Omental fat pad (tissue), 4 donors: ENCODE measurements at places on chromosomes 5 and 9. TPM values are rescaled to one million over a fixed set of nuclear protein-coding genes. Genes with fewer than 3 reads are reported as not detected.

PCDHGA11 gene
- total RNA-seq = 3.1 TPM

BTNL3 gene
- total RNA-seq = not detected

SLC25A2 gene
- total RNA-seq = 0.46 TPM

ZNF366 gene
- 10.2 TPM for total RNA-seq

IFNA13 gene
- total RNA-seq = not detected

KIF4B gene
- total RNA-seq = not detected

RALGPS1 gene
- total RNA-seq = 15.3 TPM

DNA sequence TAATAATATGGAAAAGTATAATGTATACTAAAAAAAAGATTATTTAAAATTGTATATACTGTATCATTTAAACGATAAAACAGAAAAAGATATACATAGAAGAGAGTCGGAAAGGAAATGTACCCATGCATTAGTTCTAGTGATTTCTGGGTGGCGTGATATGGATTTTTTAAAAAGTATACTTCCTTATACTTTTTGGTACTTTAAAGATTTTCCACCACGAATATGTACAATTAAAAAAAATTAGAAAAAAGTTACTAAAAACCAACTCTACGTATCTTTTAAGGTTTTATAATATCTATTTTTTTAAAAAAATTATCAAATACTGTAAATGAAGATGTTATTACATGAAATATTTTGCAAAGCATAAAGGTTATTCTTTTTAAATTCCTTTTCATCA is 12.3 kb downstream of the PHF19 start:
- no peak for DNase-seq

DNA sequence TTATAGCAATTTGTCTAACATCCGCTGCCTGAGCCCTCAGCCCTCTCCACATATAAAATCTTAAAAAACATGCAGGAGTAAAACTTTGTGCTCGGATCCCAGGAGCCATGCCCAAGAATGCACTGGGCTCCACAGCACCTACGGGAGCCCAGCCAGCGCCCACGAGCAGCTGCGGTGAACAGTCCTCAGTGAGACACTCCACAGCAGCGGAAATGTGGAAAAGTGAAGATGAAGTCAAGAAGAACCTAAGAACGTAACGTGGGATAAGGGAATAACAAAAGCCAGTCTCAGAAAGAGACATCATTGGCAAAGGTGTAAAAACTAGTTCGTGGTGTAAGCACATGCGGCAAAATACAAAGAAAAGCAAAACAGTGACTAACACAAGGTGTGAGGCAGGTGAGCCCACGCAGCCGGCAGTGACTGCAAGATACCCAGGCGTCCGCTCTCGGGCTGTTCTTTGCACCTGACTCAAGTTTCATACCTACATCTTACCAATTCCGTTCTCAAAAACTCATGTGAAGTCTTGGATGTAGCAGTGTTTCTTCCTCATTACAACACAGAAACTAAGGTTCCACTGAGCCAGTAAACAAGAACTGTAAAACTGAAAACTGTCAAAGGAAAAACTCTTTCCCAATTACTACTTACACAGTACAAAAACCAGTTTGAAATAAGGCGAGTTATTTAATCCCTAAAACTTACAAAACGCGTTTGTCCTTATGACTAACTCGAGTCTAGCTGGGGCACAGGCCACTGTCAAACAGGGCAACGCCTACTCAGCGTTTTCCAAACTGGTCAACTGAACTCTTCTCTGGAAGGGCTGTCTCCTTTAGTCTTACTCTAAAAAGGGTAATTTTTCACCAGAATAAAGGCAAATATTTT is 1.7 kb downstream of the CAMSAP1 start:
- DNase-seq = no peak

DNA sequence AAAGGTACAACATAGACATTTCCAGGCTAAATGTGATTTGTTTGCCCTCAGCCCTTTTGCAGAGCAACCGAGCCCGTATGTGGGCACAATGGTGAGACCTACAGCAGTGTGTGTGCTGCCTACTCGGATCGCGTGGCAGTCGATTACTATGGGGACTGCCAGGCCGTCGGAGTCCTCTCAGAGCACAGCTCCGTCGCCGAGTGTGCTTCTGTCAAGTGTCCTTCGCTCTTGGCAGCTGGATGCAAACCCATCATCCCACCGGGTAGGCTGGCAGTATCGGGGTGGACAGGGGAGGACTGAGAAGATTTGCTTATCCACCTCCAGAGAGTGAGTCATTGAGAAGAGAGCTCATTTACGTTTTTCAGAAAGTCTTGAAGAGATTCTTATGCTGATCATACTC is 17.8 kb upstream of the GLIPR2 start:
- DNase-seq = no peak

DNA sequence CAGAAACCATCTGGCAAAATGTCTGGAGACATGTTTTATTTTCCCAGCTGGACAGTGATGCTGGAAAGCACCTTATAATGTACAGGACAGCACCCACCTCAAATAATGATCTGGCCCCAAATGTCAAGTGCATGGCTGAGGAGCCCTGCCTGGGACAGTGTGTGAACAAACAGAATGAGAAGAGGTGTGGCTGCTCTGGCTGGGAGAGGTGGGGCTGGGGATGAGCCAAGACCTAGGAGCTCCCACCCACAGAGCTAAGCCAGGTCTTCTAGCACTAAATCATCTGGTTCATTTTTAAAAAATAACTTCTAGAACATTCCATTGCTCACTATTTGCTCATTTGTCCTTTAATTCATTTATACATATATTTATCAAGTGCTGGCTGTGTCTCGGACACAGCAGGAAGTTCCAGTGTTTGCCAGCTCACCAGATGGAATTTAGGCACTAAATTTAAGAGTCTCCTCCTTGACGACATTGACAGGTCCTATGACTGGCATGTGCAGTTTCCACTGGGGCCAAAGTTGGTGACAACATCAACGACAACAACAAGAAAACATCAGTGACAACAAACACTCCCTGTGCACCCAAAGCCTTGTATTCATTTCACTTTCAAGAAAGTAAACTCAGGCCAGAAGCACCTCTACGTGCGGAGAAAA is 59.1 kb downstream of the GTF3C4 start:
- DNase-seq = no peak

- no peak for DNase-seq
These were observed 708.6 kb upstream of the ZNF608 start for GRCh38 chr5:125455041-125455440.

- no peak for DNase-seq
These were observed 54.2 kb downstream of the PRELID2 start for GRCh38 chr5:145780982-145781381.

DNA sequence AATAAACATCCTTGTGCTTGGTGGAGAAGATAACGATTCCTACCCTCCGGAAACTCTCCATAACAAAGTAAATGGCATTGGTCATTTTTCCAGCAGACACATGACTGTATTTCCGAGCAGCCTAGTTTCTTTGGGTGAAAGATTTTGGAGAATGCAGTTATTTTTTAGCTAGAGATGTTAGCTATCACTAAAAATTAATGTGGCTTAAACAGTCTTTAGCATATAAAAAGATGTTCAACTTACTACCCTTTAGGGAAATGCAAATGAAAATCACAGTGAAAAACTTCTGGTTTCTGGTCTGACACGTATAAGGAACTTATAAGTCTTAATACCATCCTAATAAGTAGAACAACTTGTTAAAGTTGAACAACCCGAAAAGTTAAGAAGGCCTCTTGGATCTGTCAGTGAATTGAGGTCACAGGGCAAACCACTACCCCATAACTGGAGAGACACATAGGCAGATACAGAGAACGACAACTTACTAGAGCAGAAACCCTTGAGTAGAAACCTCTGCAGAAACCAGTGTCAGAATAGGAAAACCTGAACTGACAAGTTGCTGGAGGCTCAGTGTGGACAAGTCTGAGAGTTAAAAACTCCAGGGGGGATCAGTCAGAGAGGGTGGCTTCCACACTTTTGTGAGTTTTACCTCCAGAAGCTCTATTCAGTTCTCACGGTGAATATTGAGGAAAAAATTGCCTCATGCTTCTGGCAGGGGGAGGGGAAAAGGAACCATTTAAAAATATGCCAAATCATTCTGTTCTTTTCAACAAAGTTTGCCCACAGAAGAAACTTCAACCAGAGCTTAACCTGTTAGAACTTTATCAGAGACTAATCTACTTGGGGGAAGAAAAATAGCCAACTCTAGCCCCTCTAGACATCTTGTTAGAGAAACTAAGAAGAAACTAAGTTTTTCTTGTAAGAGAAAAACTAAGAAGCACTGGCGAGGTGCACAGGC is 325.2 kb upstream of the RPS23 start:
- no peak for DNase-seq

GRCh38 chr5:8884029-8884428 is 661.8 kb downstream of the SEMA5A start:
- DNase-seq = no peak

GRCh38 chr5:9409413-9409960 is 136.4 kb downstream of the SEMA5A start:
- DNase-seq = no peak

DNA sequence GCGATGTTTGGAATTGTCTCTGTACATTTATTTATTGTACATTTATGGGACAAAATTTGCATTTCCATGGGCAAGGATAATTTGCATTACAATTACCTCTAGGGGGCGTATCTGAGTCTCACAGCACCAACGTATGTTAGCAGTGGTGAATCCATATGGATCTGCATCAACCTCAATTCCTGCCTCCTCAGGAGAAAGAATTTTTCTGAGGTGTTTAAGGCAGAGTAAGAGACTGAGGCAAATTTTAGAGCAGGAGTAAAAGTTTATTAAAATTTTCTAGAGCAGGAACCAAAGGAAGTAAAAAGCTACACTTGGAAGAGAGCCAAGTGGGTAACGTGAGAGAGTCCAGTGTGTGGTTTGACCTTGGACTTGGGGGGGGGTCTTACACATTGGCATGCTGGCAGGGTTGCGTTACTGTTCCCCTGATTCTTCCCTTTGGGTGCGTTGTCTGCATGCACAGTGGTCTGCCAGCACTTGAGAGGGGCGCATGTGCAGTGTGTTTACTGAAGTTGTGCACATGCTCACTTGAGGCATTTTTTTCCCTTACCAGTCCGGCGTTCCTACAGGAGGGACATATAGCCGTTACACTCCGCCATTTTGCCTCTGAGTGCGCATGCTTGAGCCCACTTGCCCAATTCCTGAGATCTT is 21.0 kb upstream of the RAB14 start:
- DNase-seq = no peak

DNA sequence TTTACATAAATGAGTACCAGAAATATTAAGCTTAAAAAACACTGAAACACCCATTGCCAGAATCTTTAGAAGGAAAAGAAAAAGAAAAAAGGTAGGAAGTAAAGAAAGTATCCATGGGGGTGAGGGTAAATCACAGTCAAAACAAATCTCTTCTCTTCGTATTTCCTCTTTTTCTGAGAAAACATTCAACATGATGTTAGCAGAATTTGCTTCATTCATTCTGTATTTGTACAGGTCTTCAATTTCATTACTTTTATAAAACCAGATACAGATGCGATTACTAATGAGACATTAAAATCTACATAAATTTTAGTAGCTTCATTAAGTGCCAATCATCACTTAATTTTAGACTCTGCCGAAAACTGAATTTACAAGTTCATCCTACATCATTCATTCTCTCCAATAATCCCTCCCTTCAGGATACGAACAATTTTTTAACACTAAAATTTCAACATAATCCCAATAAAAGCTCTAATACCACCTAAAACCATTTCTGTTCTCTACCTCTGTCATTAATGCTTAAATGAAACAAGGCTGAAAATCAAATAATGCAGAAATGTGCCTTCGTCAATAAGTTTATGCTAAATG is 7.0 kb downstream of the NR3C1 start:
- no peak for DNase-seq
